ENCODE measurements at places on chromosomes 2 and 18.
A peak's percentile ranks its signal among the peaks of the same experiment; 100 is the strongest.

DNA sequence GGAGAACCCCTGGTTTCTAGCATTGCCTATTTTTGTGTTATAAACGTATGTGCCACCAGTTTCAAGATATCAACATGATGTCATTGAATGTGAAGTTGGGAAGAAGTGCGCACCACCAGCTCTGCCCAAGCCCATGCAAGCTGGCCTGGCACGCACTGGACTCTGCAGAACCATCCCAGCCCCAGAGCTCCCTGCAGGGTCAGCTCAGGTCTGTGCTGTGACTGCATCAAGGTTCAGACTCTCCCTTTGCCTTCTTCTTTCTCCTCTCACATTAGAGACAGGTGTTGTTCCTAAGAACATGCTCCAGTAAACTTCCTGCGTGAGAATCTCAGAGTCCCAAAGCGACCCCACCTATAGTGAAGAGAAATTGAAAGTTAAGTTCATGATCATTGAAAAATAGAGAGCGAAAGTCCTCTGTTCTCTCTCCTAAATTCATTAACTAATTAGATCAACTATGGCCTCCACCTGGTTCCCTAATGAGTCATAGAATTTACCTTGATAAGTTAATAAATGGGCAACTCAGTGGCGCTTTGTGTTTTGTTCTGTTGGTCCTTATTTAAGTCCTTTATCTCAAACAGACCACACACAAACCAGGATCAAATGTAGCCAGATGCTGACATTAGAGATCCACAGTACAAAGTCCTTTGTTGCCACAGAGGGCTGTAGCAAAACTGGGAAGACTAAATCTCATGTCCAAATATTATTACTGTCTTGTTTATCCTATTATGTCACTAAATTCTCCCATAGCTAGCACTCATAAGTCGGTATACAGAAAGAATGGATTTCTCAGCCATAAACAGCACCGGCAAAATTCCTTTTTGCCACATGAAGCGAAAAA is 432.3 kb downstream of the STK39 start:
- DNase-seq, result no peak

DNA sequence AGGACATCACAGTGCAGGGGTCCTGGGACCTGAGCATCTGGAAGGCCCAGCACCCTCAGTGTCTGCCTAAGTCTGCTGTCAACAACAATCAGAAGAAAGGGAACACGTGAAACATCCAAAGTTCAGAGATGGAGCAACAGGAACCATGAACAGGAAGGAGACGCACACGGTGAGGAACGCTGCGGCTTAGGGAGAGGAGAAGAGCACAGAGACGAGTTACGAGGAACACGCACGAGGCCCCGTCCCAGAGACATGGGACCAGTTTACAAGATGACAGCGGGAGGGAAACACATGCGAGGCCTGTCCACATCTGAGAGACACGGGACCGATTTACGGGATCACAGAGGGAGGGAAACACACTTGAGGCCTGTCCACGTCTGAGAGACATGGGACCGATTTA is 2.9 kb upstream of the KCNG2 start:
- DNase-seq, result no peak

GRCh38 chr2:116510117-116510671 is 1304.3 kb upstream of the DDX18 start:
- DNase-seq, result no peak

GRCh38 chr2:187878112-187878511 is 323.9 kb upstream of the TFPI start:
- no peak for DNase-seq

DNA sequence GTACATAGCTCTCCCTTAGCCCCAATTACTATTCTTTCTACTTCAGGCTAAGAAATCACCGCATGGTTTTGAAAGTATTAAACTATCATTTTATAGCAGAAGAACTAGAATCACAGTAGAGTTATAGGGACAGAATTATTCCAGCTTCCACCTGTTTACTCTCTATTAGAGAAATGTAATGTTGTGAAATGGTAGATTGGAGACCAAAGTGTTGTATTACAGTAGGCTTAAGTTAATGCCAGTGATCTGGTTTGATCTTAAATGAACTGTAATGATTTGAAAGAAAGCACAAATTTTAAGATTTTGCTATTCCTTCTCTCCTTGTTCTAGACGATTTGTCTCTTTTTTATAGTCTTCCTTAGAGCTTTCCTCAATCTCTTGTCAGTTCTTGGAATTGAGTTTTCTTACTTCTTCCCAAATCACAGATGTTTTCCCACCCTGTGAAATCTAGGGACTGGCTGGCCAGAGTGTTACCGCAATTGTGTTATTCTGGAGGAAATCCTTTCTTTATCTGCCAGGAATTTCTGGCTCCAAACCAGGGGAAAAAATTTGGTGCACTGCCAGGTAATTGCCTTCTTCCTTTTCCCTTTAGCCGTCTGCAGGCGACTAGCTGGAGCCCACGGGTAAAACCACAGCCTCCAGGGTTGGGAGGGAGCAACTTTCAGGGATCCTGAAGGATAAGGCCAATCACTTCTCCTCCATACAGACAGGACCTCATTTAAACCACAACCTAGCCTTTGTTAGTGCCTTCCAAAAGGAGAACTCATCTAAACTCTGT is 51.7 kb downstream of the NOP58 start:
- peak; percentile 15 for DNase-seq

DNA sequence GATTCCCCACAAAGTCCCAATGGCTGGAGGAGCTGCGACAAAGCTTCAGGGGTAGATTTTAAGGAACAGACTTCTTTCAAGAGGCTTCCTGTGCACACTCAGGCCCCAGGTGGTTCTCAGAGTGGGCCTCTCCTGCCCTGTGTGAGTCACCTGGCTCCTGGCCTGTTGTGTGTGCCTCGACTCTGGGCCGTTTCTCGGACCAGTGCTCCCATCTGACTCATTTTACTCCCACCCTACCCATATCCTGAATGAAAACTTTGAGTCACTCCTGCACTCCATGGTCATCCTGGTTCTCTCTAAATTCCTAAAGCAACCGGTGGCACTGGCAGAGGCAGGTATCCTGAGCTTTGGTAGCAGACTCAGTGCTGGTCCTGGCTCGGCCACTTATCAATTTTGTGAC is 84.1 kb downstream of the CELF4 start:
- no peak for DNase-seq

GRCh38 chr2:231996797-231997540 is 35.5 kb downstream of the DIS3L2 start:
- no peak for DNase-seq

- DNase-seq, result no peak
Observed at GRCh38 chr2:238911376-238912227, 63.7 kb downstream of the TWIST2 start.

- no peak for DNase-seq
Observed at GRCh38 chr2:218465987-218466633, 47.2 kb downstream of the VIL1 start.

- no peak for DNase-seq
Observed at GRCh38 chr2:236639461-236640235, 70.0 kb downstream of the ACKR3 start.

All from HCT116 (cell line).